Pancreas (tissue), 10 donors: ENCODE measurements at places on chromosomes 3 and 15. TPM values are rescaled to one million over a fixed set of nuclear protein-coding genes. Genes with fewer than 3 reads are reported as not detected.
A peak's percentile ranks its signal among the peaks of the same experiment; 100 is the strongest.

IQSEC1 gene
- 15.0 TPM for polyA plus RNA-seq

PLA2G4F gene
- 0.23 TPM for polyA plus RNA-seq

NEK11 gene
- 4.8 TPM for polyA plus RNA-seq

GOLGA6L4 gene
- polyA plus RNA-seq = 4.8 TPM

KPNA4 gene
- 5.8 TPM for polyA plus RNA-seq

AMIGO3 gene
- 4.0 TPM for polyA plus RNA-seq

DNA sequence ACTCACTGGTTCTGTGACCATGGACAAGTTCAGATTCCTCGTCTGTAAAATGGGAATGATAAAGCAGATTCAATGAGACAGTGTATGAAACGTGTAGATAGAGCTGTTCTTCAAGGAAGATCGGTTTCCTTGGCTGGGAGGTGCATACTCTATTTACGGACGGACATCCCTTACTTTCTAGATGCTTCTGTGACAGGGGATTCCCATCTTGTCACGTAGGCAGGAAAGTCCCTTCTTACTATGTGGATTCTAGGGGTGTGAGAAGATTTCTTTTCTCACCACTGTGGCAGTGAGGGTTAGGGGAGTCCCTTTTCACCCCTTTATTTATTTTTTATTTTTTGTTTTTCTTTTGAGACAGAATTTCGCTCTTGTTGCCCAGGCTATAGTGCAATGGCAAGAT lies 180.9 kb upstream of the TBL1XR1 start:
- H3K4me1 ChIP-seq = no peaks in the 10 kb centered on the region
- H3K27me3 ChIP-seq = no peaks in the 10 kb centered on the region
- H3K4me3 ChIP-seq = no peak overlapping the region
- no peak overlapping the region for H3K27ac ChIP-seq

DNA sequence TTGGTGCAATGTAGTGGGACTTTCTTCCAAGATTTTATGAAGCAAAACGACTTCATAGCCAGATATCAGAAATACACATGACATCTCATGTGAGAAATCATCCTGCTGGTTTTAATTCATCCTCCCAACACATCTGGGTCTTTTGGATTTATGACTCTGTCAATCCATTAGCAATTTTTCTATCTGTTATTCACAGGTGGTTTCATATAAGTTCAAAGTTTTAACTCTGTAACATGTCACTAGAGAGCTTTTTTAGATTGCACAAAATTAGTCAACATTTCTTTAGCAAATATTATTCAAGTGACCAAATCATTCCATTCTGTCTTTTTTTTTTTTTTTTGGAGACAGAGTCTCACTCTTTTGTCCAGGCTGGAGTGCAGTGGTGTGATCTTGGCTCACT lies 30.4 kb downstream of the SQOR start:
- H3K4me1 ChIP-seq = peaks cover 5% of the 10 kb centered on the region
- no peaks in the 10 kb centered on the region for H3K27me3 ChIP-seq
- H3K27ac ChIP-seq = no peak overlapping the region
- no peak overlapping the region for H3K4me3 ChIP-seq
- DNase-seq = no peak
- H3K36me3 ChIP-seq = no peaks in the 10 kb centered on the region

- H3K27ac ChIP-seq = no peak within 1 kb of the TSS
- DNase-seq = no peak
- no peak within 1 kb of the TSS for H3K4me3 ChIP-seq
- no peaks in the 10 kb centered on the region for H3K4me1 ChIP-seq
- no peaks in the 10 kb centered on the region for H3K36me3 ChIP-seq
- H3K27me3 ChIP-seq = no peaks in the 10 kb centered on the region
Observed at GRCh38 chr3:130516645-130517512, at the start of gene COL6A6. Gene COL6A6 (plus strand): TSS chr3:130517177. CDS start chr3:130560365, 43,188 bp downstream.

DNA sequence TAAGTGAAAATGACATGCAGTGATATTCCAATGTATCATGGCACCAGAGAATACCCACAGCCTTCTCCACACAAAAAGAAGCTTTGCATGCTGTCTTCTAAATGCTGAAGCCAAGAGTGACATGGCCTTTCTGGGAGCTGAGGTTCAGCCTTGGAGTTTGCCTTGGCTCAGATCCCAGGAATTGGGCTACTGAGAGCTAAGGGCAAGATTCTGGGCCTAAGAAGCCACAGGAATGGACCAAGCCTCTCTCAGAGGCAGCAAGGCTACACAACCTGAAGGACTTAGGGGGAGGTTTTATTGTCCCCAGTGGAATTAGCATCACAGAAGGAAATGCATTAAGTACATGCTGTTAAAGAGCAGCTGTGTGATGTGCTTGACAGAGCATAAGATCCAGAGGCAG lies 1078.5 kb downstream of the TUSC7 start:
- no peak overlapping the region for H3K27ac ChIP-seq
- H3K27me3 ChIP-seq = no peaks in the 10 kb centered on the region
- H3K4me1 ChIP-seq = no peaks in the 10 kb centered on the region
- no peak for DNase-seq
- H3K4me3 ChIP-seq = no peak overlapping the region
- H3K36me3 ChIP-seq = no peaks in the 10 kb centered on the region

- no peak overlapping the region for H3K27ac ChIP-seq
- no peaks in the 10 kb centered on the region for H3K27me3 ChIP-seq
- H3K4me3 ChIP-seq = no peak overlapping the region
- DNase-seq = no peak
- H3K4me1 ChIP-seq = no peaks in the 10 kb centered on the region
Observed at GRCh38 chr3:102336130-102336529, 98.7 kb upstream of the ZPLD1 start.

GRCh38 chr3:40461161-40461560 lies 4.0 kb downstream of the RPL14 start:
- H3K4me3 ChIP-seq = no peak overlapping the region
- no peaks in the 10 kb centered on the region for H3K27me3 ChIP-seq
- DNase-seq = no peak
- no peak overlapping the region for H3K27ac ChIP-seq
- peaks cover 13% of the 10 kb centered on the region for H3K4me1 ChIP-seq

DNA sequence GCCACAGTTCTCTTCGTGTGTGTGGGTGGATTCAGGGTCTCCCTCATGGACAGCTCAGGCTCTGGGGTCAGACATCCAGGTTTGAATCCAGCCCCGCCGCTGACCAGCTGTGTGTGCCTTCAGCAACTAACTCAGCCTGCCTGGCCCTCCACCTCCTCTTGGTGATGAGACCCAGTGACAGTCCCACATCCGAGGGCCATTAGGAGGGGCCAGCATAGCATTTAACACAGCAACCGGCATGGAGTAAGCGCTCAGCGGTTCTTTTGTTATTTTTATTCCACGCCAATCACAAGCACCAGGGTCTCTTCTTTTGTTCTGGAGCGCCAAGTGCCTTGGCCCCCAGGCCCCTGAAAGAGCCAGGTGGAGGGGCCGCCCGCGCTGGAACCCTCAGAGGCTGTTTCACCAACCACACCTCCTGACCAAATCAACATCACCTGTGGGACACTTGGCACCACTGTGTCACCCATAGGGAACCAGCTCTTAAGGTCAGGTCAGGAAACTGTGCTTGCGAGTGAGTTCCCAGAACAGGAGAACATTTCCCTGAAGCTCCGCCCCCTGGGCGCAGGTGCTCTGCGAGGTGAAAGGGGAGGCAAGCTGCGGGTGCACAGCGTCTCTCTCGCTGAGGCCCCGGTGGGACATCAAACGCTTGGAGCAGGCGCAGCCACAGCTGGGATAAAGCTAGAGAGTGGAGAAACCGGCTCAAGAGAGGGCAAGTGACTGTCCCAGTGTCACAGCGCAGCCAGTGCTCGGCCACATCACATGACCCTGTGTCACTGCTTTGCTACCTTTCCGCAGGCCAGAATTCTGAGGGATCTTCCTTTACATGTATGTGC lies 311.3 kb downstream of the UACA start:
- H3K27ac ChIP-seq = no peak overlapping the region
- no peaks in the 10 kb centered on the region for H3K27me3 ChIP-seq
- no peak for DNase-seq
- H3K36me3 ChIP-seq = no peaks in the 10 kb centered on the region
- no peak overlapping the region for H3K4me3 ChIP-seq

GRCh38 chr3:79843180-79843579 lies 75.4 kb upstream of the ROBO1 start:
- H3K27ac ChIP-seq = no peak overlapping the region
- no peak overlapping the region for H3K4me3 ChIP-seq
- no peaks in the 10 kb centered on the region for H3K4me1 ChIP-seq
- no peaks in the 10 kb centered on the region for H3K27me3 ChIP-seq

DNA sequence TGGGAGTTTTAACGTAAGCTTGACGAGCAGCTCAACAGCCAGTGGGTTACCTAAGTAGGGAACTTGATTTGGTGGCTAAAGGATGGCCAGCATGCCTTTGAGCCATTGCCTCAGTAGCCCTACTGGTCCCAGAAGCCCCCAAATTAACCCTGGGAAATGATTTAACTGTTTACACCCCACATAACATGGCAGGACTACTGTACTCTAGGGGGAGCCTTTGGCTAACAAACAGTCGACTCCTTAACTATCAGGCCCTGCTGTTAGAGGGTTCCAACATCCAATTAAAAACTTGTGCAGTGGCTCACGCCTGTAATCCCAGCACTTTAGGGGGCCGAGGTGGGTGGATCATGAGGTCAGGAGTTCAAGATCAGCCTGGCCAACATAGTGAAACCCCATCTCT lies 9.4 kb upstream of the SMCO1 start:
- H3K36me3 ChIP-seq = no peaks in the 10 kb centered on the region
- H3K27ac ChIP-seq = no peak overlapping the region
- DNase-seq = no peak
- no peaks in the 10 kb centered on the region for H3K27me3 ChIP-seq
- H3K4me1 ChIP-seq = no peaks in the 10 kb centered on the region

DNA sequence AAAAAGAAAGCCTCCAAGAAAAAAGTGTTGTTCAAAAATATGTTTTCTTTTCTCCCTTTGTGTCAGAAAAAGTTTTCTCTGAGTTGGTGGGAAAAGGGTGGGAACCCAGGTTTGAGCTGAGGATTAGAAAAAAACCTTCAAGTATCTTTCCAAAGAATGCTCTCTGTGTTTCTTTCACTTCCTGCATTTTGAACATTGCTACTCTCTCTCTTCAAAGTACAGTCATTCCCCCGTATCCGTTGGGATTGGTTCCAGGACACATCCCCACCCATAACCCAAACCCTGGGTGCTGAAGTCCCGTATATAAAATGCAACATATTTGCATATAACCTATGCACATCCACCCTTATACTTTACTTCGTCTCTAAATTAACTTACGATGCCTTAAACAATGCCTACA lies 139.6 kb downstream of the TMCO5A start:
- no peak for DNase-seq
- no peaks in the 10 kb centered on the region for H3K27me3 ChIP-seq
- no peaks in the 10 kb centered on the region for H3K4me1 ChIP-seq
- H3K4me3 ChIP-seq = no peak overlapping the region
- peak overlapping the region; percentile 80 for H3K27ac ChIP-seq

DNA sequence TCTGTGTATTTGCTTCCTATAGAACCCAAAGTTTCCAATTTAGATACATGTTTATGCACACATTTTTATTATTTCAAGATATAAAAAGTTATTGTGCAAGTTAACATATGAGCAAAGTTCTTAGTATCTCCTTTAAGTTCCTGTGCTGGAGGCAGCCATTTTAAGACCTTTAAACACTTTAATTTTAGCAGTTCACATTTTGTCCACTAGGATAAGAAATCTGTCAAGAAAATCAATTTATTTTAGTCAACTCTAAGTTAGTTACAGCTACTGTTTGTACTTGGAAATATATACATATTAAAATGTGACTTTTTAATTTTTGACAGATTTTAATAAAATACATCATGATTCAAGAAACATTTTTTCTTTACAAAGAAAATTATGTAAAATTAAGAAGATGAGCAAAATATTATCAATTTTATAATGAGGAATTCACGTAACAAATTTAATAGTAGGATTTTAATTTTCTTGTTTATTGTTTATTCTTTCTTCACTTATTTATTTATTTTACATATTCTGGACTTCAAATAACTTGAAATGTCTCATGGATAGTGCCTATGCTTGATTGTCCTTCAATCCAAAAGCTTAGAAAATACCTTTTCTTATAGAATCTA lies 402.6 kb upstream of the GBE1 start:
- no peaks in the 10 kb centered on the region for H3K27me3 ChIP-seq
- no peak overlapping the region for H3K27ac ChIP-seq
- H3K36me3 ChIP-seq = no peaks in the 10 kb centered on the region
- no peak for DNase-seq
- H3K4me3 ChIP-seq = no peak overlapping the region
- no peaks in the 10 kb centered on the region for H3K4me1 ChIP-seq

- H3K36me3 ChIP-seq = no peaks in the 10 kb centered on the region
- H3K27me3 ChIP-seq = no peaks in the 10 kb centered on the region
- H3K4me3 ChIP-seq = no peak overlapping the region
- no peak overlapping the region for H3K27ac ChIP-seq
- no peaks in the 10 kb centered on the region for H3K4me1 ChIP-seq
Observed at GRCh38 chr15:61835029-61835428, 225.2 kb downstream of the VPS13C start.

DNA sequence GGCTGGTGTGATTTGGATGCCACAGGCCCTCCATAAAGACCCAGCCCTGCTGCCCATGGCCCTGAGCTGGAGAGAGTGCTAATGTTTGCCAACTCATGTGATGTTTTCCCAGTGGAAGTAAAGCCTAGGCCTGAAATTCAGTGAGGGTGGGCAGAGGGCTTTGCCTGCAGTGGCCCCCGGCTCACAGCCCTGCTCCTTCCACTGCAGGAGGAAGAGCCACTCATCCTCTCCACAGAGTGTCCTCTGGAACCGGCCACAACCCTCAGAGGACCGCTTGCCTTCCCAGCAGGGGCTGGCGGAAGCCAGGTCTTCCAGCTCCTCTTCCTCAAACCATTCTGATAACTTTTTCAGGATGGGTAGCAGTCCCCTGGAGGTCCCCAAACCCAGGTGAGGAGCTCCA lies 13.9 kb upstream of the CPNE9 start:
- H3K4me3 ChIP-seq = no peak overlapping the region
- no peak for DNase-seq
- peaks cover 75% of the 10 kb centered on the region for H3K36me3 ChIP-seq
- H3K27ac ChIP-seq = no peak overlapping the region

DNA sequence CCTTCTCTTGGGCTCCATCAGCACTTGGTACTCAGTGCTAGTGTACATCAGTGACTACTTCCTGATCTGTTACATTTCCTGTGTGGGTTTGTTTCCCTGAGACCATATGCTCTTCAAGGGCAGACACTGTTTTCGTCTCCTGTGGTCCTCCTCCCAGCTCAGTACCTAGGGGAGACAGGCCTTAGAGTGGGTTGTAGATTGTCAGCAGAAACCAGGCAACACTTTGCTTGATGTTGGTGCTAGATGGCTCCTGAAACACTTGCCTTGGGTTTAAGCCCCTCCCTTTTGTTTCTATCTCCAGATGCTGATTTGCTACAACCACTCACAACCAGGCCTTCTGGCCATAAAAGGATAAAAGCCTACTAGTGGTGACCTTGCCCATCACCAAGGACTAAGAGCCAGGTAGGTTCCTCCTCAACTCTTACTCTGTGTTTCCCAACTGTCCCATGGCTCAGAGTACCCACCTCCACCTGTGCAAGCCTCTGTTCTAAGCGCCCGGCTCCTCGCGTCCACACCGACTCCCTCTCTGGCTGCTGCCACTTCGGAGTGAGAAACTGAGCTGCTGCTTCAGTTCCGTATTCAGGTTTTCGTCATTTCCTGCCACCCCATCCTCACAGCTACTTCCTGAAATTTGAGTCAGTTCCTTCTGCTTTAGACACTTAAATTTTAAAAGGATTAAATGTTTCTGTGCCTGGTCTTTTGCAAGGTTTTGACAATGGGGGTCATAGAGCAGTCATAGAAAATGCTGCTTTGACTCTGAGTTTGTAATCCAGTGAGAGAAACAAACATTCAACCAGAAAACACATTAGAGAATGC lies at the start of gene HCLS1:
HCLS1 (minus strand) TSS at position 548 of the 816 bp plus-strand sequence. CDS start 2,556 bp downstream, outside the sequence.
- H3K36me3 ChIP-seq = peaks cover 5% of the 10 kb centered on the region
- H3K4me3 ChIP-seq = no peak within 1 kb of the TSS
- H3K4me1 ChIP-seq = peaks cover 6% of the 10 kb centered on the region
- H3K27me3 ChIP-seq = no peaks in the 10 kb centered on the region
- H3K27ac ChIP-seq = no peak within 1 kb of the TSS

- H3K27me3 ChIP-seq = no peaks in the 10 kb centered on the region
- DNase-seq = no peak
Observed at GRCh38 chr15:48025118-48025517, 95.7 kb upstream of the SLC24A5 start.
